ENCODE measurements at places on chromosomes 1 and 21.

- peak; percentile 1 for DNase-seq
Measured at GRCh38 chr1:175270361-175270760, 77.8 kb upstream of the KIAA0040 start.

GRCh38 chr1:206489980-206490770 is 17.2 kb upstream of the RASSF5 start:
- peak; percentile 81 for DNase-seq

DNA sequence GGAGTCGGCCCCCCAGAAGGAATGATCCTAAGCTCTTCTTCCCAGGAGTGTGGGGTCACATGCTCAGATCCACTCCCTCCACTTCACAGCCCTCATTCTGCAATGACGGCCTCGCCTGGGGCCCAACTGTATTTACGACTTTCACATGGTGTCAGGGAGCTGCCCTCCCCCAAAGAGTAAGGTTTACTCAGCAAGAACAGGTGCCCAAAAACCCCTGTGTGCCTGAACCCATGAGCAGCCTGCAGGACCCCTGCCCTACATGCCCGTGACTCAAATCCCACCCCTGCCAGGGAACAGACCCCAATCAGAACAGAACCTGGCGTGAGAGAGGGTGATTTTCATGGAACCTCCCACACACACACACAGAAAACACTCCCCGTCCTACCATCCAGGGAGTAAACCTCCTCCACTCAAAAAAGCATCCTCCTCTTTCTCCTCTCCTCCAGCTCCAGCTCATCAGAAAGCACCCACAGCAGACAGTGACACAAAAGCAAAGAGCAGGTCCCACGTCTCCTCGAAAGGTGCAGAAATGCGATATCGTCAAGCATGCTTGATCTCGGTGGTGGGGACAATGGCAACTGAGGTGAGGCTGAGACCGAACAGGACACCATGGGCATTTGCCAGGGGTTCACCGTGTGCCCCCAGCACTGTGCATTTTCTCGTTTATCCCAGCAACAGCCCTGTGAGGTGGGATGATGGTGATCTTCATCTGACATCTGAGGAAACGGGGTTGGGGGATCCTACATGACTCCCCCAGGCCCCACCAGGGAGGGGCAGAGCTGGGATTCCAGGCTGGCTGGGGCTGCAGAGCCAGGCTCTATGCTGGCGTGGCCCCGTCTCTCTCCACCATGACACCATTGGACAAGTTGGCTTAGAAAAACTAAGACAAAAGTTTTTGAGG is 397.9 kb downstream of the NPHP4 start:
- no peak for DNase-seq

GRCh38 chr1:198638441-198638840 is 399 bp upstream of the PTPRC start:
- DNase-seq: no peak

DNA sequence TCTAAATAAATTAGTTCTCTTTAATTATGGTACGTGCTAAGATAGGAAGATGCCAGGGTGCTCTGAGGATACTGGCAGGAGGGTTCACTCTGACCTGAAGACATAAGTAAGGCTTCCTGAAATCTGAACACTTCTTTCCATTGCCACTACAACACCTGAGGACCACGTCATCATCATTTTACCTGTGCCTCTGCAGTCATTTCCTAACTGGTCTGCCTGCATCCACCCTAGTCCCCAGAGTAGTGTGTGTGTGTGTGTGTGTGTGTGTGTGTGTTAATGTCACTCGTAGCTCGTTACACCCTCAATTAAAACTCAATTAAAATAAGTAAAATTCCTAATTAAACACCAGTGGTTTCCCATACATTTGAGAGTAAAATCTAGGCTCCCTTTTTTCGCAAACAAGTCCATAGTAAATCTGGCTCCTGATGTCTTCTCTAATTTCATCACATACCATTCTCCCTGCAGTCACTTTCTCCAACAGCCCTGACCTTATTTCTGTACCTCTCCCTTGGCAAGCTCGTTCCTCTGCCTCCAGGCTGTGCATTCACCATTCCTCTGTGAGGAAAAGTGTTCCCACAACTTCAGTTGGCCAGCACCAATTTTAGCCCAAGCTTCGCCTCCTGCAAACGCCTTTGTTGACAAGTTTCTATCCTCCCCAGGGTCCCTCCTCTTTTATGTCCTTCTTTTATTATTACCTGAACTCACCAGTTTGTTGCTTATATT is 8.7 kb downstream of the IL12RB2 start:
- no peak for DNase-seq

- DNase-seq: no peak
Measured at GRCh38 chr1:193909406-193910082, 723.1 kb upstream of the B3GALT2 start.

GRCh38 chr1:184577319-184577718 is 177.3 kb downstream of the EDEM3 start:
- no peak for DNase-seq

- peak; percentile 53 for DNase-seq
Measured at GRCh38 chr1:170414989-170415709, 116.8 kb upstream of the GORAB start.

GRCh38 chr1:221543529-221544120 is 198.3 kb downstream of the DUSP10 start:
- DNase-seq: peak; percentile 69

GRCh38 chr1:215617979-215618378 is 50.9 kb downstream of the KCTD3 start:
- DNase-seq: no peak

- no peak for DNase-seq
Measured at GRCh38 chr1:72412286-72412685, 129.9 kb upstream of the NEGR1 start.

DNA sequence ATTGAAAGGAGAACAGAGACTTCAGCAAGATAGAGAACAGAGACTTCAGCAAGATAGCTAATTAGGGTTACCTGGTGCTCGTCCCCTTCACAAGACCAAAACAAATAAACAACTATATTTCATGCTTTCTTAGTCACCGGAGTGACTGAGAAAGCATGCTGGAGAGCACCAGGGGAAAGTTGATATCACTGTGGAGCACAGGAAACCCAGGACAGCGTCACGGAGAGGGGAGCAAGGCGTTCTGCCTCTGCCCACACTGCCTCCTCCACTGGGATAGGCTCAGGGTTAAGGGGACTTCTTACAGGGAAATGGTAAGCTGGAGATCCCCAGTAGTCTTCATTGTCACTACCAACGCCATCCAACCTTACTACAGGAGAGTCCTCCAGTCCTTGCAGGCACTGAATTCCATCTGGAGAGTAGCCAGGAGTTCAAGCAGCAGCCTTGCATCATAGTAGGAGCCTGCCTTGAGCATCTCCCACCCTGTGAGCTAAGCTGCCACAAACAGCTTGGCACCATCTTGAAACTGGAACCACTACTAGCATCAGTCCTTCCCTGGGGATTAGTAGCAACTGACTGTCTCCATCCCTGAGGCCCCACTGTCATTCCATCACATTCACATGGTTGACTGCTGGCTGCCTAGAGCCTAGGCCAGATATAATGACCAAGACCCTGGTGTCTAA is 239.4 kb downstream of the PLPP3 start:
- peak; percentile 32 for DNase-seq

GRCh38 chr21:35637431-35637830 is 422.9 kb downstream of the SETD4 start:
- peak; percentile 66 for DNase-seq

DNA sequence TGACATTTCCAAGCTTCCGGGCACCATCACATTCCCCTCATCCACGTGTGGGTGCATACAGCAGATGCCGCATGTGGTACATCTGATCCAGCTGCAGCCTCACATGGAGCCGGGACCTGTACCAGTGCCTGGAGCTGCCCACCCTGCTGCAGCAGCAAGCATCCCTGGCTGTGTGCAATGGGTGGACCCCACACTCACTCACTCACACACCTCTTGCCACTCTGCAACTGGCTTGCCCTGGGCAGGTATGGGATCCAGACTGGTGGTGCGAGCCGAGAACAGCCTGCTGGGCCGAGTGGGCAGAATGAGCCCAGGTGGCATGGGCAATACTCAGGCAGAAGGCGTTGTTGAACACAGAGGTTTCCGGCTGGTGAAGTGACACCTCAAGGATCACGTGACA is 75.0 kb downstream of the DPYD start:
- DNase-seq: no peak

- no peak for DNase-seq
Measured at GRCh38 chr21:14706712-14707510, 160.8 kb upstream of the SAMSN1 start.

GRCh38 chr1:248625971-248626370 is 8.9 kb downstream of the OR2T11 start:
- no peak for DNase-seq

DNA sequence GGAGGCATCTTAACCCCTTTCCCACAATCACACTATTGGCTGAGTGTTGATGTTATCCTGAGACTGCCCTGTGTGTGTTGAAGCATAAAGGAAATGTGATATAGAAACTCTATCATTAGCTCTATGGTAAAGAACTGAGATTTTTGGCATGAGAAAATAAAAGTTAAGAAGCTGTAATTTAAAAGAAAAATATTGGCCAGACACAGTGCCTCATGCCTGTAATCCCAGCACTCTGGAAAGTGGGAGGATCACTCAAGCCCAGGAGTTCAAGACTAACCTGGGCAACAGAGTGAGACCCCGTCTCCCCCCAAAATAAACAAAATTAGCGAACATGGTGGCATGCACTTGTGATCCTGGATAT is 14.2 kb upstream of the RIPK4 start:
- no peak for DNase-seq

DNA sequence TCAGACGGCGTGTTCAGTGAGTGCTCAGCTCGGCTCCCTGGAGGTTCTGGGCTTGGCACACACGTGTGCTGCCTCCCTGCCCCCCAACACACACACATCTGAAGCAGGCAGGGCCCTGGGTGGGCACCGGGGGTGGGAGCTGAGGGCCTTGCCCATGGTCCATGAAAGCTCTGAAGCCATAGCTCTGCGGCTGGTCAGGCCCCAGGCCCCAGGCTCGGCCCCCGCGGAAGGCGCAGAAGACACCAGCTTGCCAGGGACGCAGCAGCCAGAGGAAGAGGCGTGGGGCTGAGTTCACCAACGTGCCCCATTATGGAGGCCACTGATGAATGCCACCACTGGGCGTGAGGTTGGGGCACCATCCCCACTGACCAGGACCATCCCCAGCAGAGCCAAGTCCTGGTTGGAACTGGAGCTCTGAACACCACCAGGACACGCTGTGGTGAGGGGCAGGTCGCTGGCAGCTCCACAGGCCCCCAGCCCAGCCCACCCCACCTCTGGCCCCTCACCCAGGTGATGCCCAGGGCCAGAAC is 4.2 kb downstream of the AURKAIP1 start:
- no peak for DNase-seq

DNA sequence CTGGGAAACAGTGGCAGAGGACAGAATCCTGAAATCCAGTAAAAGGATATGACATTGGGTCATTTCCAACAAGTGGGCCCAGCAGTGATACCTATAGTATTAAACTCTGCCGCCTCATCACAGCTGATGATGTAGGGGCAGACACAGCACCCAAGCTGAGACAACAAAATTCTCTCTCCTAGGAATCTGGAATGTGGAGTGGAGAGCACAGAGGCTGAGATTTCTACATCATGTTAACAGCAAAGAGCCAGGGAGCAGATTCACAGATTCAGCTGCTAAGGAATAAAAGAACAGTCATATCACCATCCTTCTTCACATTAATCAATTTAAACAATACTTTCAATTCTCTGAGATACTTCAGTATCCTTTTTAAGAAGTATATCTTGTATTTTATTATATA is 61.9 kb downstream of the CRP start:
- peak; percentile 27 for DNase-seq

DNA sequence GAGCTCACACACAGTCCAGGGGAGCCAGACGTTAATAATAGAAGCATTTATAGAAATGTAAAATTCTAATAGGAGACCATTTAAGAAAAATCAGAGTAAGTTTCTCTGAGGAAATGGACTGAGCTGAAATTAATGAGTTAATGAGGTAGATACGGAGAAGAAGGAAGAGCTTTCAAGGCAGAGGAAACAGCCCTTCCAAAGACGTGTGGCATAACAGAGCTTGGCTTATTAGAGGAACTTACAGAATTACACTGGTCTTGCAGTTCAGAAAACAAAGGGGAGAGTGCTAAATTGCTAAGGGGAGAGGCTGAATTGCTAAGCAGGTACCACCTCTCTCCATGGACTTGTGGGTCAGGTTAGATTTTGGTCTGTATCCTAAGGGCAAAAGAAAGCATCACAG is 8.2 kb upstream of the PIGK start:
- DNase-seq: no peak

GRCh38 chr1:3735027-3735681 is 17.1 kb upstream of the CCDC27 start:
- no peak for DNase-seq

DNA sequence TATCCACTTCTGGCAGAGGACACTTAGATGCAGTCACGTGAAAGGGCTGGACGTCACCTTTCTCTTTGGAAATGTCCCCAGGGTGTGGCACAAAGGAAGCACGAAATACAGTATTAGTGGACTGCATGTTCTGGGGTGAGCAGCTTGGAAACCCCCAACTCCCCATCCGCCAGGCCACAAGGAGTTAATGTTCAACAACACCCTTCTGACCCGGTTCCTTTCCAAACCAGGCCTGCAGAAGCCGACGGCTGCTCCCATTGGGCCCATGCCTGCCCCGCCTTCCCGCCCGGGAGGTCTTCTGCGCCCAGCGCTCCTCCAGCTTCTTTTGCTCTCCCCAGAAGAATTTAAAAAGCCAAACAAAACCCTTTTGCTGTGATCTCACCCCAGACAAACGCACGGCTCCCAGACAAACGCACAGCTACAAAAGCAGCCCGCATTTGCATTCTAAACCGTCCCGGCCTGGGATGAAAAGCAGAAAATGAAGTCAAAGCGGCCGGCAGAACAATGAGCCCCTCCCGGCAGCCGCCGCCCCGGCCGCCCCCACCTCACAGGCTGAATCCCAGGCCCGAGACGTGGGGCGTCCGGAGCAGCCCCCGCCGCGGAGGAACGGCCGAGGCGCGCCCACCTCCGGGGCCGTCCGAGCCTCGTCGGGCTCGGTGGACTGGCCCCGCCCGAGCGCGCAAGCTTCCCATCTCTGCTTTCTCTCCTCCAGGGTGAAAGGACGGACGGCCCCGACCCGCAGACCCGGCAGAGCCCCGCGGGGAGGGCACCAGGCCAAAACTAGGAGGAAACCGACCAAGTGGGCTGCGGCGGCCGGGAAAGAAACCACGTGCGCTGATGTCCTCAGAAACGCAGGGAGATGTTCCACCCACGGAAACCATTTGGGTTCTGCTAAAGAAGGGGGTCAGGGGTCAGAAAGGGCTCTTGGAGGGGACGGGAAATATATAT is 101.9 kb downstream of the PLPP3 start:
- DNase-seq: peak; percentile 60

- DNase-seq: no peak
Measured at GRCh38 chr21:28654406-28654805, 338.3 kb downstream of the LTN1 start.

GRCh38 chr1:117710710-117711109 is 104.9 kb downstream of the TENT5C start:
- DNase-seq: no peak

DNA sequence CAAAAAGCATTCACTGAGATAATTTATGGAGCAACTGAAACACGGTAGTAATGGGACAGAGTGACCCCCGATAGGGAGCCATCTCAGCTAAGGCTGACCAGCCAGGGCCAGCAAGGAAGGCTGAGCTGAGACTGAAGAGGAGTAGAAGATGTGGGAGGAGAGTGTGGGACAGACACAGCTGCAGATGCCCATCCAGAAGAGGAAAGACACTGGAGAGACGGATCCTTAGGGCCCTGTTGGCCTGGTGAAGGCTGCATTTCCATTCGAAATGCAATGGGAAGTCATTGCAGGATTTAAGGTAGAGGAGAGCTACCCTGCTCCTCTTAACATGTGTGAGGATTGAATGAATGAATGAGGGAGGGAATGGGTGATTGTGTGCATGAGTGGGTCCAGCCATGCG is 44.0 kb upstream of the LRP8 start:
- DNase-seq: no peak

Data from fibroblast of pulmonary artery (primary cell).